ENCODE measurements at places on chromosomes 3 and 15.

GRCh38 chr3:135895106-135895733 lies 70.3 kb upstream of the PPP2R3A start:
- DNase-seq = peak; percentile 63

DNA sequence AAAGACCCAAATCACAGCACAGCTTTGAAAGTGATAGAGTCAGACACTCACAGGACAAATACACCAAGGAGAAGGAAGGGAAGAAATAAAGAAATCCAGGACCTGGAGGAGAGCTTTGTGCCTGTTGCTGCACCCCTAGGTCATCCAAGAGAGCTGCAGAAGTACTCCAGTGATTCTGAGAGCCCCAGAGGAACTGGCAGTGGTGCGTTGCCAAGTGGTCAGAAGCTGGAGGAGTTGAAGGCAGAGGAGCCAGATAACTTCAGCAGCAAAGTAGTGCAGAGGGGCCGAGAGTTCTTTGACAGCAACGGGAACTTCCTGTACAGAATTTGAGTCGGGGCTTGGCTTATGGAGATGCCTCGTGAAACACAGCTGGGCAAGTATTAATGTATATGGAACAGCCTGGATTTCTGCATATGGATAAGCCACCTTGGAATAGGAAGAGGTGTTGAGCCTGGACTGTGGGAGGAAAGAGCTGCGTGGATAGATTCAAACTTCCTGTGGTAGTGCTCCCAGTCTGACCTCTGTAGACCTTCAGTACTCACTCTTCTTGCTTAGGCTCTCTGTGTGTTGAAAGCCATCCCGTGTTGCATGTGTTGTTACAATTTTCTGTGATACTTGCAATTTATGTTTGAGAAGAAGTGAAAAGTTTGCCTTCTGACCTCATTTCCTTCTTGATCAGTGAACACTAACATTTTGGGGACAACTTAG lies 6.1 kb downstream of the NGRN start:
- no peak for DNase-seq

DNA sequence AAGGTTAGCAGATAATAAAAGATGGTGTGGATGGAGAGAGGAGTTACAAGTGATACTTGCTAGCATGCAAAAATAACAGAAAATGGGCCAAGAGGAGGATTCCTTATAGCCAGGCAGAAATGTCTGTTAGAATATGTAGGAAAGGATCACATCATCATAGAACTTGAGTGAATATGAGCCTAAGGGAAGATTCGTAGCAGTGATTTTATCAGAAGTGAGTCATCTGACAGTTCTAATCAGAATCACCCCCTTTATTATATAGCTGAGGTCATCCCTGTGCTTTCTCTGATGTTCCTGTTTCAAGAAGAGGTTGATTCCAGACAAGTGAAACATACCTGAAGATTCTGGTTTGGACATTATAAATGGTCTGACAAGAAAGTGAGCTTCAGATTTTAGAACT lies 22.9 kb downstream of the EXOG start:
- DNase-seq = no peak

DNA sequence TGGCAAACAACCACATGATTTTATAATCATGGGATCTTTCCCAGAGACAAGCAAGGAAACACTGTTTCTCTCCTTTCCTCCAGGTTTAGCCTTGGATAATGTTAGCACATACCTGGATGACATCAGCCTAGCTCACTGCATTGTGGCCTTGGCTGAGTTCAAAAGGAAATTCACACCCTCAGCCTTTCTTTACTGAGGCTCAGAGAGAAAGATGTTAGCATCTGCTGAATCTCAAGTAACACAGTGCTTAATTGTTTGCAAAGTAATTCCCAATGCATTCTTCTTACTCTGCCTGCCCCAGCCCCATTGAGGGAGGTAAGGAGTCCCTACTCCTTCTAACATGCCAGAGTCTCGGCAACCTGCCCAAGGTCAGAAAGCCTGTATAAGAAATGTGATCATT lies 432.2 kb upstream of the LMCD1 start:
- DNase-seq = no peak

DNA sequence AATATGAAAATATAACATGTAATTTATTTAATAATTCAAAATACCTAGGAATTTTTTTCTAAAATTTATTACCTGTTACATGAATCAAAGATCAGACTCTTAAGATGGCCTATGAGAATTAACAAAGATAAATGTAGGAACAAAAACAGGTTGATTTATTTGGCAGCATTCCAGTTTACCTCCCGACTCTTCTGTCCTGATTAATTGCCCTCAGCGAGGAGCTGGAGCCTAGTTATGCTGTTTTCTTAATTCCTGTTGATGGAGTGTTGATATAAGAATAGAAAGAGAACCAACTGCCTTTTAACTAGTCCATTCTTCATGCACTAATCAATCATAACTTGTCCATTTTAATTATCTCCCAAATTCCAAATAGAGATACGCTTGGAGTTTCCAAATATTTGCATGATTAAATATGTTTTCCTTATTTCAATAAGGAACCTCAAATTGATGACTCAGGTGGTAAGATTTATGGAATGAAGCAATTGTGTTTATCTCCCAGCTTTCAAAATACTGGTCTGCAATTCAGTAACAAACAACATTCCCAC lies 10.6 kb upstream of the CPB1 start:
- no peak for DNase-seq

All from activated CD8-positive, alpha-beta memory T cell treated with anti-CD3 and anti-CD28 coated beads, Interleukin-2, amount 50 U/mL, for 48 hours (primary cell).